Naive thymus-derived CD4-positive, alpha-beta T cell (primary cell): ENCODE measurements at places on chromosomes 3 and 15. TPM values are rescaled to one million over a fixed set of nuclear protein-coding genes. Genes with fewer than 3 reads are reported as not detected.

INSYN1 gene
- total RNA-seq = not detected in 2 replicates

CKMT1A gene
- not detected in 2 replicates for total RNA-seq

TMCO5A gene
- total RNA-seq = not detected

FAM3D gene
- not detected for total RNA-seq

MORC1 gene
- not detected for total RNA-seq

- DNase-seq = no peak
Measured at GRCh38 chr15:48423896-48424475, 92.8 kb downstream of the DUT start.

DNA sequence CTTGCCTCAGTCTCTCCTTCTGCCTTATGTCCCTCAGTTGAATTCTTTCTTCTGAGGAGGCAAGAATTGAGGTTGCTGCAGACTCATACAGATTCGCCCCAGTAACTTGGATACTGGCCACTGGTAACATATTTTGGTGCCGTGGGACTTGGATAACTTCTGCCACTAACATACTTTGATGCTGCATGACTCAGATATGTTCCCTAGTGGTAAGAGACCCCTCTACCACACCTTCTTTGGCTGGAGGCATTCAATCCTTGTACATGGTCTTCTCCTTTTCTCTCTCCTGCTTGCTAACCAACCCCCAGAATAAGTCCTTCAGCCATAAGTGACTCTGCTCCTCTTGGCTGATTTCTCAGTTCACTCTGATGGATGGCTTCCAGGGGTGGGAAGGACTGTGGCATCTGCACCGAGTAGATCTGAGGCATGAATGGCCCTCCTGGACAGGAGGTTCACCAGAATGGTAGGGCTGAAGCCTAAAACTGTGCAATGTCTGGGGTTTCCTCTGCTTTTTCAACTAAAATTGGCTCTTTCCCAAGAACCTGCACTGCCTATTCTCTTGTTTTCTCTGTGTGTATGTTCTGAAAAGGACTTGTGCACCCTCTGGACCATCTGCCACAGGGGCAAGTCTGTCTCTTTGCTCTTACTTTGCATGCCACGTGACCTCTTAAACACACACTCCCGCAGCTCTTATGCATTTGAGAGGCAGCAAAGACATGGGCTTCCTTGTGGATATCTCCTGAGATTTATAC lies 55.5 kb upstream of the FSTL1 start:
- no peak for DNase-seq

- no peak for DNase-seq
Measured at GRCh38 chr15:33454996-33455395, 144.2 kb downstream of the RYR3 start.

- DNase-seq = no peak
Measured at GRCh38 chr15:36808411-36809160, 229.2 kb downstream of the CDIN1 start.

- DNase-seq = no peak
Measured at GRCh38 chr3:42424911-42425310, 14.5 kb upstream of the LYZL4 start.

GRCh38 chr3:112394003-112394640 lies 61.2 kb downstream of the CD200 start:
- no peak for DNase-seq

DNA sequence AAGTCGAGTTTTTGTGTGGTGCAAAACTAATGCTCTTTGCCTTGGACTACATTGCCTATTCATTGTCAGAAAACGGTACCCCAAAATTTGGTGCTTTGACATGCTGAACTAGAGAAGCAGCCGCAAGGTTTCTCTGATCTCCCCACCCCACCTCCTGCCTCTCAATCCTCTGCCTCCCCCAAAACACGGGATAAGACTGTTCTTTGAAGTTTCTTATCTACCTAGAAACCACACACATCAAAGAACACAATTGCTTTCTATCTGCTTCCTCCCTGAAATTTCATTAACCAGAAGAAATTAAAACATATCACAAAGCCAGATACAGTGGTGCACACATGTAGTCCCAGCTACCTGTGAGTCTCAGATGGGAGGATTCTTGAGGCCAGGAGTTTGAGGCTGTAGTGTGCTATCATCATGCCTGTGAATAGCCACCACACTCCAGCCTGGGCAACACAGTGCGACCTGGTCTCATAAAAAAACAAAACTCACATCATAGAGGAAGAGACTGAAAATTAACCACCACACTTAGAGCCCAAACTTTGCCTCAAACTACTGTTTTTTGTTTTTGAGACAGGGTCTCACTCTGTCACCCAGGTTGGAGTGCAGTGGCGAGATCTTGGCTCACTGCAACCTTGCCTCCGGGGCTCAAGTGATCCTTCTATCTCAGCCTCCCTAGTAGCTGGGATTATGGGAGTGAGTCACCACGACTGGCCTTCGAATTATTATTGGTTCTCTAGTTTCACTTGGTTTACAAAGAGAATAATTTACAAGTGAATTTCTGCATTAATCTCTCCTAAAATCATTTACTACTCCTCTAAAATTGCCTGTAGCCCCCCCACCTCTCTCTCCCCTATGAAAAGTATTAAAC lies 2.7 kb upstream of the PCNP start:
- DNase-seq = peak; percentile 37

GRCh38 chr3:112000367-112000771 lies 1.6 kb downstream of the TAGLN3 start:
- DNase-seq = no peak

DNA sequence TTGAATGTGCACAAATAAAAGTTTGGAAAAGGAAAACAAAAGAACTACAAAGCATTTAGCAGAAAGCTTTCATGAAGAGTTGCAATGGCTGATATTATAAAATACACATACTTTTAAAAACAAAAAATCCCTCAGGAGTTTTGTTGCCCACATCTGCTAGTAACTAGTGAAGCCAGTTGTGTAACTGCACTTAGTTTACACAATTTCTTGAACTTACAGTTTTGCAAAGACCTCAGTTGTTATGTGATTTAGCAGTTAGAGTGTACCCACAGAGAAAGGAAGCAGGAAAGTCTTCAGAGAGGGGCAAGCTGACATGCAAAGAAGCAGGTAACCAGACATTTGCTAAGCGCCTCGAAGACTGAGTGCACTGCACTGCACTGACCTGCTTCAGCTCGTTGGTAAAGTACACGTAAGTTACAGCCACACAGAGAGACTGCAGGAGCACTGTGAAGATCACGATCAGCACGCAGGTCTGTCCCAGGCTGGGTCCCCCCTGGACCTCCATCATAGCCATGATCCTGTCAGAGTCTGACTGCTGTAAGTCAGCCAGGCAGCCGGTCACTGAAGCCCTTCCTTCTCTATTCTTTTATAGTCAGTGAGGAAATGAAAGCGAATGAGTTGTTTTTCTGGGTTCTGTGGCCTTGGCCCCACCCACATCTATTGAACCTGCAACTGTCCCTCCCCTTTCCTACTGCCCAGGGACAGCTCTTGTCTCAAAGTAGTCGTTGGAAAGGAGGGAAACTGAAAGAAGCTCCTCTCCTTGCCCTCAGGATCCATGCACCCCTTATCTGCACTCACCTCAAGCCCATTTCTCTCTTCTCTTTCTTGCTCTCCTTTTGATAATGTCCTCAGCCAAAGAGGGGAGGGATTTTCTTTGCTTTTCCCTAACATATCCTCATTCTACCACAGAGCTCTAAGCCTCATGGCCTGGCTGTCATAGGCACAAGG lies at the start of gene TNFSF10:
TNFSF10 (minus strand) TSS at position 560 of the 948 bp plus-strand sequence; CDS start at position 514, 46 bp downstream.
- peak; percentile 52 for DNase-seq

DNA sequence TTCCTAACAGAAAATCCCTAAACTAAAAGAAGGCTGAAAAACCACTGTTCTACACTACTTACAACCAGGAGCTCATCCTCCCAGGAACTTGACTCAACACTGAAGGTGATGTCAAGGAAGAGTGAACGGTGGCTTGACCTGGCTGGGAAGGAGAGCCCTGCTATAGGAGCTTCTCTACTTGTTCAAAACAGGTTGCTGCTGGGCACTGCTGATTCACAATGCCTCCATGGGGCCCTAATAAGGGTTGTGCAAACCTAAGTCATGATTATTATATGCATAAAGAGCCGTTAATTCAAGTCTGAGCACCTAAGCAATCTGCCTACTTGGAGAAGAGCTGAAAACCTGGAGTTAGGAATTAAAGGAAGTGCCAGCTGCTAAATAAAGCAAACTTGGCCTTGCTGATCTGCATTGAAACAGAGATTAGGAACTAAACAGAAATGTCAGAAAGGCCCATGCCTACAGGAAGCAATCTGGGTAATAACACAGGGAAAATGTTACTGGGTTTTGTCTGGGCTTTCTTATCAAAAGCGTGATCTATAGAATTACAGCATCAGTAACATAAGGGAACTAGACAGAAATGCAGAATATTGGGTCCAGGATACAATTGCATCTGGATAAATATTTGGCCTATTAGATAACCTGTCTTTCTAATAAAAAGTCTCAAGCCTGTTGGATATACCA lies 243.2 kb downstream of the NEK10 start:
- DNase-seq = no peak
